ENCODE measurements at places on chromosomes 1 and 21. TPM values are rescaled to one million over a fixed set of nuclear protein-coding genes. Genes with fewer than 3 reads are reported as not detected.

The TLCD4 gene
- total RNA-seq: 4.0 TPM

The OR10J1 gene
- not detected for total RNA-seq

The FCRL4 gene
- not detected for total RNA-seq

The NFASC gene
- 1.6 TPM for total RNA-seq

The KCNQ4 gene
- 3.4 TPM for total RNA-seq

The MAN1C1 gene
- total RNA-seq: 4.3 TPM

The S100A3 gene
- total RNA-seq: 12.0 TPM

The KCNAB2 gene
- total RNA-seq: 2.7 TPM

The AGMAT gene
- 0.96 TPM for total RNA-seq

The CACNA1S gene
- total RNA-seq: not detected

The ZFP69B gene
- total RNA-seq: 8.1 TPM

The ERVH48-1 gene
- total RNA-seq: not detected

The LEFTY2 gene
- not detected for total RNA-seq

The LRRC38 gene
- 1.6 TPM for total RNA-seq

The KCNN3 gene
- total RNA-seq: 0.34 TPM

The AADACL4 gene
- not detected for total RNA-seq

The C1orf115 gene
- total RNA-seq: 8.4 TPM

The CFAP57 gene
- 0.34 TPM for total RNA-seq

The NPL gene
- 2.0 TPM for total RNA-seq

The NTMT2 gene
- total RNA-seq: not detected

The TSHB gene
- not detected for total RNA-seq

The AUNIP gene
- 1.7 TPM for total RNA-seq

The NES gene
- 76.8 TPM for total RNA-seq

The FRRS1 gene
- 1.3 TPM for total RNA-seq

The RNU1-4 gene
- under 0.01 TPM for total RNA-seq

The KRTAP21-2 gene
- not detected for total RNA-seq

The RHD gene
- not detected for total RNA-seq

The PSMB4 gene
- 301 TPM for total RNA-seq

The COL9A2 gene
- 20.2 TPM for total RNA-seq

The CYP4A11 gene
- not detected for total RNA-seq

The VCAM1 gene
- total RNA-seq: 55.5 TPM

The SLC45A1 gene
- 0.79 TPM for total RNA-seq

The BSND gene
- total RNA-seq: not detected

The SMPDL3B gene
- 23.3 TPM for total RNA-seq

The CFHR1 gene
- not detected for total RNA-seq

The ARHGEF10L gene
- total RNA-seq: 29.5 TPM

The SLC2A5 gene
- total RNA-seq: not detected

The S1PR1 gene
- 0.48 TPM for total RNA-seq

The C1orf210 gene
- total RNA-seq: 4.8 TPM

The OR2L3 gene
- total RNA-seq: not detected

The ZSCAN20 gene
- 7.1 TPM for total RNA-seq

The HCRTR1 gene
- total RNA-seq: not detected

The USF1 gene
- 55.7 TPM for total RNA-seq

The LEFTY1 gene
- total RNA-seq: not detected

The C8B gene
- total RNA-seq: not detected

The SPATA6 gene
- 5.0 TPM for total RNA-seq

The LCE1F gene
- not detected for total RNA-seq

The CHAF1B gene
- total RNA-seq: 3.6 TPM

The FOXO6 gene
- total RNA-seq: 0.67 TPM

The UBE2U gene
- total RNA-seq: not detected

The RIPPLY3 gene
- total RNA-seq: 0.92 TPM

The C1orf226 gene
- 3.7 TPM for total RNA-seq

The DYNLT4 gene
- 0.41 TPM for total RNA-seq

Measured in kidney epithelial cell (primary cell).